ENCODE measurements at places on chromosomes 7 and 10.

DNA sequence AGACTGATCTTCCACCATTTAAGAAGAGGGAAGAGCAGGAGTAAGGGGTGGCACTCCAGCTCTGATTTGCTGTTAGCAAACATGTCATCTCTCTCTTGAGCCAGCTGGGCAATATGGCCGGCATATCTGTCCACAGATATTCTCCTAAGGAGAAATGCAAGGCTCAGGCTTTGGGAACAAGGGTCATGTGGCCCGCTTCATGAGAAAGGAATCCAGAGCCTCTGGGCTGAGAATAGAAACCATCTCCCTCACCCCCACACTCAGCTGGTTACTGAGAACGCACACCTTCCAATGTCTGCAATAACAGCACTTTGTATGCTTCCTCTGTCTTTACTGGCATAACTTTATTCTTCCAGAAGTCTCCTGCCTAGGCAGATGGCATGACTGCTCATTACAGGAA is 171.2 kb downstream of the ELMO1 start:
- DNase-seq: no peak

- no peak for DNase-seq
These were observed 627.7 kb downstream of the TNS3 start for GRCh38 chr7:46954181-46954580.

- no peak for DNase-seq
These were observed 106.1 kb upstream of the KMT2C start for GRCh38 chr7:152541892-152542291.

DNA sequence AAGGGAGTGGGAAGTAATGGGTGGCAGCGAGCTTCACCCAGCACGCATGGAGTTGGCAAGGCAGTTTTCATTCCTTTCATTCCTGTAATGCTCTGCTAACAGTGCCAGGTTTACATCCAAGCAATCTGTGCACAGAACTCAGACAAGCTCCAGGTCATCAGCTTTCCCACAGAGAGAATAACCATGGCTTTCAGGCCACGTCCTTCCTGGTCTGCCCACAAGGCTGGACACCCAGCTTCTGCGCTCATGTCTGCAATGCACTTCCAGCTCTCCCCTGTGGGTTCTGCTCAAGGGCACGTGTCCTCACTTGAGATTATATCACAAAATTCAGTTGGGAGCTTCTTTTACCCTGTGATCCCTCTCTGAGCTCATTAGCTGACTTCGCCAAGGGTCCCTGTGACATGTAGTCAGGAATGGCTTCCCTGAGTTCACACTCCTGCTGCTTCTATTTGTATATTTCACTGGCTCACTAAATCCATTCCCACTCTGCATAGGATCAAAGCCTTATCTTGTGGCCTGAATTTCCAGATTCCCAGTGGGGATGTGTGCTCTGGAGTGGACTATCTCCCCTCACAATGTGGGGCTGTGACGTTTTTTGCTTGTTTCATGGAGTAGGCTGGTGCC is 18.6 kb downstream of the AKR1C2 start:
- no peak for DNase-seq

GRCh38 chr7:130868139-130868538 is 134.1 kb upstream of the KLF14 start:
- DNase-seq: no peak

- DNase-seq: no peak
These were observed 151.3 kb downstream of the GALNT11 start for GRCh38 chr7:152176797-152177196.

GRCh38 chr7:57198801-57199200 is 66.6 kb upstream of the ZNF479 start:
- DNase-seq: no peak

DNA sequence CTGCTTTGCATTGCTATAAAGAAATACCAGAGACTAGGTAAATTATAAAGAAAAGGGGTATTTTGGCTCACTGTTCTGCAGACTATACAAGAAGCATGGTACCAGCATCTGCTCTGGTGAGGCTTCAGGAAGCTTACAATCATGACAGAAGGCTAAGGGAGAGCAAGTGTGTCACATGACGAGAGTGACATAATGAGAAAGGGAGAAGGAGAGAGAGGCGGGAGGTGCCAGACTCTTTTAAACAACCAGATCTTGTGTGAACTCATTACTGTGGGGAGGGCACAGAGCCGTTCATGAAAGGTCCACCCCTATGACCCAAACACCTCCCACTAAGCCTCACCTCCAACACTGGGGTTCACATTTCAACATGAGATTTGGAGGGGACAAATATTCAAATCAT is 59.0 kb upstream of the WNT16 start:
- DNase-seq: no peak

DNA sequence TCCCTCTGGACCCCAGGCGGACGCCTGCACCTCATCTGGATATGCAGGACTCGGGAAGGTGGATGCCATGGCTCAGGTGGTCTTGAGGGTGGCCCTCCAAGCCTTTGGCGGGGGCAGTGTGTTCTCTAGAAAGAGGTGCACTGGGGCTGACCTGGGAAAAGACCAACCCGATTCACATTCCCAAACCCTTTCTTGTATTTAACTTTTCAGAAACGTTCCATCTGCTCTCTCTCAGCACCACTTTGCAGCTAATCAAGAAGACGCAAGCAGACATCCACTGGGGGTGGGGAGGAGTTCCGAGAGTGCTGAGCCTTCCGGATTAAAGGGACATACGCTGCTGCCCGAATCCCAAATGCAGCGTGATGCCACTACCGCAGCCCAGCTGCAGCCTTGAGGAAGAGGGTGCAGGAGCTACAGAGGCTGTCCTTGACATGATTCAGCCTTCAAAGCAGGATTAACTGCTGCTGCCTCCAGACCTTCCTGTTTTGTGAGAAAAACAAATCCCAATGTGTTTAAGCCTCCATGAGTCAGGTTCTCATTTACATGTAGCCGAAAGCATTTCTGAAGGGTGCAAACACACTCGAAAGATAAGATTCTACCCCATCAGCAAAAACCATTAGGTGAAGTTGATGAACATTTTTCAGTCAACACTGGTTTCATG is 39.9 kb downstream of the RBM17 start:
- no peak for DNase-seq

DNA sequence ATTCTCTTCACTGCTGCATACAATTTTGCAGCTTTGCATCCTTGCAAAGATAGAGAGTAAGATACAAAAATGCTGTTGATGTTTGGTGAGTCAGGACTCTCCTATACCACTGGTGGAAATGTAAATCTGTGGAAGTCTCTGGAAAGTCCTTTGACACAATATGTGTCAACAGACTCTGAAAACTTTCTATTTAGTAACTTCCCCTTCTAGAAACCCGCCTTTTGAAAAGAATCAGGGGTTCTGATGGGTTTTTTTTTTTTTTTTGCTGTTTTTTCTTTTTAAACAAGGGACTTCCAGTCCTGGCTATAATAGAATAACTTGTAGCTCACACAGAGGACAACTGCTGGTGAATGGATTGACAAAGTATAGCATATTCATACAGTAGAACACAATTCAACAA is 16.4 kb downstream of the NOD1 start:
- no peak for DNase-seq

GRCh38 chr7:94595717-94596116 is 60.2 kb downstream of the SGCE start:
- DNase-seq: no peak

- DNase-seq: no peak
These were observed 76.2 kb upstream of the UNC5B start for GRCh38 chr10:71136036-71136721.

GRCh38 chr7:42414941-42415505 is 178.0 kb upstream of the GLI3 start:
- DNase-seq: no peak

DNA sequence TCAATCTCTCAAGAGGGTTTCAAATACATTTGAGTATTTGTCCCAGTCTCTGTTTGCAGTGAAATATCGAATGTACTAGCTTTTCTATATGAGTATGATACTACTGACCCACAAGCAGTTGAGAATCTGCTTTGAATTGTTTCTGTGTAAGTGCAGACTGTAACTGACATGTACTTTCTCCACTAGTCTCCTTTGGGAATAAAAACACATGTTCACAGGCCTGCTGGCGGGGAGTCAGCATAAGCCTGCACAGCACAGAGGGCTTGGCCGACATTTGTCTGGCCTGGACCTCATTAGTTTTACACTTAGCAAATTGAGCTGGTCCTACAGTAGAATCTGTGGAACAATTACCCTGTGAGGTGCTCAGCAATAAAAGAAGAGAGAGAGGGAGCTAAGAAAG is 72.6 kb downstream of the ITGB8 start:
- no peak for DNase-seq

- DNase-seq: no peak
These were observed 121.6 kb downstream of the RELN start for GRCh38 chr7:103867874-103868273.

DNA sequence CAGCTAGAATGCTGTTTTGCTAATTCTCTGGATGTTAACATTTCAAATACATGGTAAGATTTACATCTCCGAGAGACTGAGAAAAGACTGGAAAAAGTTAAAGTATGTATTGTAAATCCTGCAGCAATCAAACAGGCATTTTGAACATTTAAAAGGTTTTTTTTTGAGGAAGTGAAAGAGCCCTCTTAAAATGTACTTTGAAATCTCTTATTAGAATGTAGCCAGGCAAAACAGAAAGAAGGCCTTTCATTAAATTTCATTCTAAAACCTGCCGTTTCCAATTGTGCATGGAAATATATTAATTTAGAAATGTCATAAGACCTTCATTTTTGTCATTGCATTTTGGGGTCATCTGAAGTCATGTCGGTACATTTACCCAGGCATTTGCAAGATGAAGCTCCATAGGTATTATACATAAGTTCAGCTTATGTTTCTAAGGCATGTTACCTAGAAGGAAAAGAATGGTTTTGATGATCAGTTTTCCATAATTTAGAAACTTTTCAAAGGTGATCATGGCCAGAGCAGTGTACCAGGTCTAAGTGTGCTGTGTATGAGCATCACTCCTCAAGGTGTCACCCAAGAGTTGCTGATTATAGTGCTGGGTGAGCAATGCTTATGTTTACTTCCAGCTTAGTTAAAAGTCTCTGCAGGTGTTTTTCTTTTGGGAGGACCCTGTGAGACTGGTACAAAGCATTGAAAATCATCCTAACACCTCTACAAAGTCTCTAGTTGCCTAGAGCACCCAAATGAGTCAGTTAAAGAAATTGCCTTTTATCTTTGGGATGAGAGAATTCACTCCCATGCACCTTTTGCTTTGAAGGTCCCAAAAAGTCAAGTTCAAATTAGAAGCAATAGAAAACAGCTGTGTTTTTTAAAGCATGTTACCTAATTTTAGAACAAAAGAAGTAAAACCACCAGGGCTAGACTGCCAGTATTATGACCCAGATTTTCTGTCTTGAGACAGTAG is 7.1 kb downstream of the ZNF736 start:
- DNase-seq: no peak

DNA sequence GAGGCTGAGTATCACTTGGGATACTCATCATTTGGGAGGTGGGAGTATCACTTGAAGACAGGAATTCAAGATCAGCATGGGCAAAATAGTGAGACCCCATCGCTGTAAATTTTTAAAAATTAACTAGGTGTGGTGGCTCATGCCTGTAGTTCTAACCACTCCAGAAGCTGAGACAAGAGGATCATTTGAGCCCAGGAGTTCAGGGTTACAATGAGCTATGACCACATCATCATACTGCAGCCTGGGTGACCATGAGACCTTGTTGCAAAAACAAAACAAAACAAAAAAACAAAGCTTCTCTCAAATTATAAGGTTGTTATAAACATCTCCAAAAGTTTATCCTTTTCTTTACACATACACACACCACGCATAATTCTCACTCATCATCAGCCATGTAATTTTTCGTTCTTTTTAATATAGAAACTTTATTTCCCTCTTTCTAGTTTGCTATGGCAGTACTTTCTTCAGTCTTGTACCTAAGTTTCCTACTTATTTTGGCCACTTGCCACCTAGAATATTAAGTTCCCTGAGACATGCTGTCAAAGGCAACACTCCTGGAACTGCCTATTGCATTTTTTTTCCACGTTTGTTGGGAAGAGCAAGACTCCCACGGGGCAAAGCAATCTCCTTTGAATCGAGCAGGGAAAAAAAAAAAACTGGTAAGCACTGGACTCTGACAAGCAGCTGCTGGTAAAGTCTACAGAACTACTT is 37.1 kb downstream of the SKIDA1 start:
- no peak for DNase-seq

- no peak for DNase-seq
These were observed 474.3 kb upstream of the MGMT start for GRCh38 chr10:128992770-128993169.

DNA sequence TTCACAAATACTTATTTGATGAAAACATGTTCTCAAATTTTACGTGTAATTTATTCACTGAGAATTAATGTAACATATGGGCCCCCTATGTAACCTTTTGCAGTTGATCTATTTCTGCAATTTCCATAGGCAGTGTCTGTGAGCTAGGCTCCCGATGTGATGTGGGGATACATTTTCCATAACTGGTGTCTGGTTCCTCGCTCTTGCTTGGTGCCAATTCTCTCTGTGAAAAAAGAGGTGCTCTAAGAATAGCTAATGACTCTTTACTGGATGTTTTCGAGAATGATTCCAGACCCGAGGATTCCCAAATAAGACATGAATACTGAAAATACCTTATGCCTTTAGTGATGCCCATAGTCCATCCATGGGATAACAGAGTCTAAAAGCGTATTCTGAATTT is 286.7 kb upstream of the FZD8 start:
- no peak for DNase-seq

DNA sequence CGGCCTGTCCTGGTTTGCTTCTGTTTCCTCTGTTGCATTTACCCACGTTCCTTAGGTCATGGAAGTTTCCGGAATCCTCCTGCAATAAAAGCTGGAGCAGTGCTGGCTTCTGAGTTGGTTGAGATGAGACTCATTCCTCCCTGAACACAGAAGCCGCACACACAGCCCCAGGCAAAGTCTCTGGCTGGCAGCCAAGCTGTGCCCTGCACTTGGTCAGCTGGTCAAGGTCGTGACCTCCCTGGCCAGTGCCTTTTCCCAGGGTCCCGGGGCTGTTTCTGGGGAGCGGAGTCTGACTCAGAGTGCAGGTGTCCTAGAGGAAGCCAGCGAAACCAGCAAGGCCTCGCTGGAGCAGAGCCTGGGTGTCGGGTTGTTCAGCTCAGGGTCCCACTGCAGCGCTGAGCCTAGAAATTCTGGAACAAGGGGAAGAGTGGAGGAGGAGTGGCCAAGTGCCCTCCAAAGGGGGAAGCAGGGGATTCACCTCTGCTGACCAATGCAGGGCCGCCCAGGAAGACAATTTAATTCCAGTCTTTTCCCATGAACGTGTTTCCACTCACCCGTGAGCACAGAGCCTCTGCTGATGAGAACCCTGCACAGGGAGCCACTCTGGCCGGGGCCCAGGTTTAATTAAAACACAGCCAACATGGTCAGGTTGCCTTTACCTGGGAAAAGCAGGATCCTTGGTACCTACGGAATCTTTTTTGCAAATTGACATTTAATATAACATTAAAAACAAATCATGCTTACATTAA is 245.5 kb upstream of the PPP2R2D start:
- DNase-seq: no peak

All from HCT116 (cell line).